ENCODE measurements at places on chromosomes 3 and 15. TPM values are rescaled to one million over a fixed set of nuclear protein-coding genes. Genes with fewer than 3 reads are reported as not detected.

- H3K4me1 ChIP-seq: no peaks in the 10 kb centered on the region
- no peak for DNase-seq
- no peak overlapping the region for H3K27ac ChIP-seq
- no peaks in the 10 kb centered on the region for H3K36me3 ChIP-seq
- H3K27me3 ChIP-seq: no peaks in the 10 kb centered on the region
These were observed 608.1 kb upstream of the UBE2E2 start for GRCh38 chr3:22594990-22595389.

GRCh38 chr3:158809642-158810041 is 7.8 kb downstream of the MFSD1 start:
- peaks cover 27% of the 10 kb centered on the region for H3K36me3 ChIP-seq
- peak overlapping the region; percentile 76 for H3K27ac ChIP-seq
- no peaks in the 10 kb centered on the region for H3K27me3 ChIP-seq
- H3K4me3 ChIP-seq: peak overlapping the region; percentile 51
- H3K4me1 ChIP-seq: peaks cover 23% of the 10 kb centered on the region

DNA sequence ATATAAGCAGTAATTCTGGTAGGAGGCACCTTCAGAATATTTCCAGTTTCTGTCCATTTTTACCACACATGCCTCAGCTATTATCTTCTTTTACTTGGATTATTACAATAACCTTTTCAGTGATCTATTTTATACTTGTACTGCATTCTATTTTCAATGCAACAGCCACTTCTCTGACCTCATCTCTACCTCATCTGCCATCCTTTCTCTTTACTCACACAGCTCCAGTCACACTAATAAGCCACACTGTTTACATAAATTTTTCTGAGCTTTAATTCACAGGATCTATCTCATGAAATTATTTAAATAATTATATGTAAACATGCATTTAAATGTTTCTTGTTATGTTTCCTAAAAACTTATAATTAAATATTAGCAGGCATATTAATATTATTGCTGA is 47.3 kb upstream of the BCHE start:
- H3K4me1 ChIP-seq: no peaks in the 10 kb centered on the region
- no peak for DNase-seq
- no peaks in the 10 kb centered on the region for H3K27me3 ChIP-seq
- no peaks in the 10 kb centered on the region for H3K36me3 ChIP-seq
- H3K27ac ChIP-seq: no peak overlapping the region

DNA sequence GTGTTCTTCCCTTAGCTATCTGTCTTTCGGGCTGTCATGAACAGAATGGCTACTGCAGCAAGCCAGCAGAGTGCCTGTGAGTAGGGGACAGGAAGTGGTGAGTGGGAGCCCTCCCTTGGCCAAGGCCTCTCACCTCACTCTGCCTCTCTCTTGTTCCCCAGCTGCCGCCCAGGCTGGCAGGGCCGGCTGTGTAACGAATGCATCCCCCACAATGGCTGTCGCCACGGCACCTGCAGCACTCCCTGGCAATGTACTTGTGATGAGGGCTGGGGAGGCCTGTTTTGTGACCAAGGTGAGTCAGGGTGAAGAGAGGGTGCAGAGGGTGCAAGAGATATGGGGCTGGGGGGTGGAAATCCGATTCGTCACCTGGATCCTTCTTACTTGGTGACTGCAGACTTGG is 3.0 kb downstream of the DLL4 start:
- no peak overlapping the region for H3K4me3 ChIP-seq
- no peaks in the 10 kb centered on the region for H3K36me3 ChIP-seq
- no peak overlapping the region for H3K27ac ChIP-seq
- peaks cover 35% of the 10 kb centered on the region for H3K4me1 ChIP-seq

GRCh38 chr3:9957214-9957613 is 5.0 kb upstream of the PRRT3 start:
- no peaks in the 10 kb centered on the region for H3K27me3 ChIP-seq
- H3K4me1 ChIP-seq: no peaks in the 10 kb centered on the region
- H3K36me3 ChIP-seq: no peaks in the 10 kb centered on the region
- H3K27ac ChIP-seq: no peak overlapping the region

GRCh38 chr3:137224464-137224863 is 266.7 kb downstream of the IL20RB start:
- no peaks in the 10 kb centered on the region for H3K4me1 ChIP-seq
- H3K27me3 ChIP-seq: peaks cover 3% of the 10 kb centered on the region
- no peak overlapping the region for H3K27ac ChIP-seq
- no peaks in the 10 kb centered on the region for H3K36me3 ChIP-seq
- no peak for DNase-seq

DNA sequence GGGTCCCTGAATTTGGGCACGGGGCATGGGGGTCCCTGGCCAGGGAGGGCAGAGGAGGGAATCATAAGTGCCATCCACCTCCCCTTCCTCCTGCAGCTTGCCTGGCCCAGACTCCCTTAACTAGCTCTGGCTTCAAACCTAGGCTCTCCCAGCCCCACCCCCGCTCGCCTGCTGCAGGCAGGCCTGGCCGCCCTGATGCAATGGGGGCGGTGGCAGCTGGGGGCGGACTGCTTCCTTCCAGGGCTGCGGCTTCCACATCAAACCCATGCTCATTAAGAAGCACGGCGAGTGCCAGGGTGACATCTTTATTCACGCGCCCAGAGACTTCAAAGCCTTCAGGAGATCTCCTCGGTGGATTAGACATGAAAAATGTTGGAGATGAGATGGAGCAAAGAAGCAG is 123.1 kb downstream of the TPRA1 start:
- DNase-seq: no peak
- no peaks in the 10 kb centered on the region for H3K36me3 ChIP-seq
- H3K4me1 ChIP-seq: no peaks in the 10 kb centered on the region
- H3K27me3 ChIP-seq: peaks cover 2% of the 10 kb centered on the region

DNA sequence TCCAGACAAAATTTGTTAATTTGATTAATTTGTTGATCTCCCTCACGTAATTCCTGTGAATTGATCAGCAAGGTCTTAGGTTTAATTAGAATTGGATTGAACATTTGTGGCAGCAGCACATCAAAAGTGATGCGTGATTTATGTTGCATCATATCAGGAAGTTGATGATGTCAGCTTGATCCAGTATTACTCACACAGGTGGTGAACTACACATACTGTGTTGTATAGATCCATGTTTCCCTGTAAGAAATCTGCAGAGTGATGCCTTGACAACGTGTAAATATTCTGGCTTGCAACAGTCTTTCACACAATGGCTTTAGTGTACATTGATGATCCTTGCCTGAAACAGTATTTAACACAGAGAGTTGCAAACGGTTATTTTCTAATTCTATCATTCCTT is 200.4 kb downstream of the ADAMTSL3 start:
- H3K4me1 ChIP-seq: no peaks in the 10 kb centered on the region
- no peak overlapping the region for H3K27ac ChIP-seq
- H3K36me3 ChIP-seq: no peaks in the 10 kb centered on the region
- peaks cover 3% of the 10 kb centered on the region for H3K27me3 ChIP-seq

- DNase-seq: no peak
- no peaks in the 10 kb centered on the region for H3K36me3 ChIP-seq
- H3K27ac ChIP-seq: no peak overlapping the region
- no peak overlapping the region for H3K4me3 ChIP-seq
- H3K27me3 ChIP-seq: no peaks in the 10 kb centered on the region
- no peaks in the 10 kb centered on the region for H3K4me1 ChIP-seq
These were observed 18.4 kb downstream of the MEIS2 start for GRCh38 chr15:37081983-37082382.

DNA sequence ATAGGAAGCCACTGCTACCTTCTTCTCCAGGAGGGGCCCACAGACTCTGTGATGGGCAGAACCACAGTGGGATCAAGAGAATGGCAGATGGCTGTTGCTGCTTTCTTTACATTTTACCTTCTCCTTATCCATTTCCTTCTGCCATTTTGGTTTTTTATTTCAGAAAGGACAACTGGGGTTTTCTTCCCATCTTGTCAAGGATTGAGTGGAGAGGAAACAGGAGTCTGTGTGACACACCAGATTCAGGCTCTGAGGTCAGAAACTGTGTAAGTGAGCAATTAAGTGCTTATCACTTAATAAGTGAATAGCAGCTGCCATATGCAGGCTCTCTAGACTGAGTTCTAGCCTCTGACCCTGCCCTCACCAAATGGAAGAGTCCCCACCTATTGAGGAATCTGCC is 47.3 kb downstream of the ITGB5 start:
- no peak for DNase-seq
- peaks cover 31% of the 10 kb centered on the region for H3K27me3 ChIP-seq
- H3K4me1 ChIP-seq: peaks cover 9% of the 10 kb centered on the region

GRCh38 chr15:88707771-88708654 is 69.2 kb downstream of the ISG20 start:
- DNase-seq: no peak
- no peak overlapping the region for H3K27ac ChIP-seq
- H3K4me1 ChIP-seq: peaks cover 16% of the 10 kb centered on the region
- H3K36me3 ChIP-seq: no peaks in the 10 kb centered on the region
- no peak overlapping the region for H3K4me3 ChIP-seq

GRCh38 chr3:119550192-119550910 is 9.1 kb downstream of the CD80 start:
- H3K4me3 ChIP-seq: no peak overlapping the region
- no peaks in the 10 kb centered on the region for H3K27me3 ChIP-seq
- no peak overlapping the region for H3K27ac ChIP-seq
- H3K4me1 ChIP-seq: peaks cover 10% of the 10 kb centered on the region
- no peak for DNase-seq

GRCh38 chr3:145370870-145371269 is 790.1 kb downstream of the PLOD2 start:
- no peak for DNase-seq
- no peak overlapping the region for H3K4me3 ChIP-seq
- H3K4me1 ChIP-seq: no peaks in the 10 kb centered on the region

DNA sequence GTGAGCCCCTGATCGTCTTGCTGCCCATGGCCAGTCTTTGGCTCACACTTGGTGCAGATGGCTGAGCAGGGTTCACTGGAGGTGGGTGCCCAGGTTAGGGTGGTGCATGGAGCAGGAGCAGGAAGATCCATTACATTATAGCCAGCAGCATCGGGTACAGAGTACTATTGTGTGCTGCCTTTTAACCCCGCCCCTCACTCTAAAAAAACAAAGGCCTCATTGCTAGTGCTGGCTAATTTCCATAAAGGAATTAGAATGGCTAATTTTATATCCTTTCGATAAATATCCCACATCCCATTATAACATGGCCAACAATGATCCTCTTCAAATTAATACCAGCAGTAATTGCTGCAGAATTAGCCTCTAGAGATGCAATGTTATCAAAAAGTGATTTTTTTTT is 45.8 kb upstream of the PPP4R2 start:
- DNase-seq: no peak
- H3K4me1 ChIP-seq: peaks cover 11% of the 10 kb centered on the region
- H3K4me3 ChIP-seq: no peak overlapping the region
- peaks cover 9% of the 10 kb centered on the region for H3K27me3 ChIP-seq
- no peaks in the 10 kb centered on the region for H3K36me3 ChIP-seq
- H3K27ac ChIP-seq: no peak overlapping the region

DNA sequence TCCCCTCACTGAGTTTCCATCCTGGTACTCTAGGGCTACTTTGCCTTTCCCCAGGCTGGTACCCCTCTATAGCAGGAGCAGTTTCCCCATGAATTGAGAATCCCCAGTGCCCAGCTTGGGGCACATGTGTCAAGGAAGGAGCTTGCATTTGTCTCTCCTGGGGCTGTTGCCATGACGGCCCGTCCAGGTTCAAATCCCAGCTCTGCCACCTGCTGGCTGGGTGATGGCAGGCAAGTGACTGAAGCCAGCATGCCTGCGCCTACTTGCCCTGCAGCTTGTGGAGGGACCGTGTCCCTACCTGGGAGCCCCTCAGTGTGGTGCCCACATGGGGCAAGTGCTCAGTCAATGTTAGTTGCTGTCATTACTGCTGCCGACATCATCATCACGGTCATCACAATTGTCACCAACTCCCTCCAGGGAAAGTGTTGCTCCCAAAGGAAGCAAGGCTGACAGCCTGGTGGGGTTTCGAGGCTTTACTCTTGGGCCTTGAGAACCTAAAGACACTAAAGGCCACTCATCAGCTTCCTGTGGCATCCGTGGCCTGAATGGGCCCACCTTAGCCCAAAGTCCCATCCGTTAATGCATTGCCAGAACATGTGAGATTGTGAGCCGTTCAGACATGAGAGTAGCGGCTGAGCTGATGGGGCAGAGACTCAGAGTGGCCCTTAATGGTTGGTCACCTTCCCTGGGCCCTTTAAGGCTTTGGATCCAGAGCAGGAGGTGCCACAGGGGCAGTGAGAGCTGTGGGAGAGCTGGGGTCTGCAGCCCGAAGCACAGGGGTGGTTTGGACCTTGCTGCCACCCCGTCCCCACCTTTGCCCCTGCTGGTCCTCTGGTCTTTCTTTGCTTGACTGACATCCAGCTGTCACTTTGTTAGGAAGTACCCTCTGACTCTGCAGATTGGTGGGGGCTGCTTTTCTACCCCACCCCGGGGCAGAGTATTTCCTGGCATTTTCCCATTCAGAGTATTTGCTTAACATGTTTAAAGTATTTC is 144.4 kb downstream of the DNAJB8 start:
- no peak overlapping the region for H3K27ac ChIP-seq
- H3K27me3 ChIP-seq: no peaks in the 10 kb centered on the region
- H3K4me3 ChIP-seq: no peak overlapping the region

DNA sequence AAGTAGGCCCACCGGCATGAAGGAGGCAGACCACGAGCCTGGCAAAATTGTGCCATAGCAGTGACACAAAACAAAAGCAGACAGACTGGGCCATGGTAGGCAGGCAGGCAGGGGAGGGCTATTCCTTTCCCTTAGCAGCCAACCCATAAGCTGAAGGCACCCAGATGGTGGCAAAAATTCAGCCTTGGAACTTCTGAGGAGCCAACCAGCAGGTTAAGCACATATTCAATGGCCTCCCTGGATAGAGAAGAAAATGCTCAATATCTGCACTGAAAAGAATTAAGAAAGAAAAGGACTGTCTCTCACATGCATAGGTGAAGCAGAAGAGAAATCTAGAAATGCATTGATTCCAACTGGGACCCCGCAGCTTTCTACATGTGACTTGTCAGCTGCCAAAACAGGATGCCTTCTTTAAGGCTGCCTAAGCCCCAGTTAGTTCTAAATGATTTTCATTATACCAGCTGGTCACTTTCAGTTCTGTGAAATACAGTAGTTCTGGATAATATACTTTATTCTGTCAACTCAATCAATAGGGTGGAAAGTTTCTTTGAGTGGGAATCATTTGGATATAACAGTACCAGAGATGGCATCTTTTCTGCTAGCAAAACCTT is 2.7 kb downstream of the PRICKLE2 start:
- DNase-seq: no peak
- no peak overlapping the region for H3K27ac ChIP-seq
- no peaks in the 10 kb centered on the region for H3K27me3 ChIP-seq

The GALNT15 gene
- not detected for total RNA-seq

The GOLGA8O gene
- 3.3 TPM for total RNA-seq

The TWF2 gene
- total RNA-seq: 98.6 TPM

The INTS14 gene
- 53.3 TPM for total RNA-seq

The SLC28A2 gene
- total RNA-seq: not detected

The CMTM7 gene
- total RNA-seq: 59.7 TPM

The AADAC gene
- not detected for total RNA-seq

The GPR176 gene
- 0.34 TPM for total RNA-seq

The PLCD1 gene
- 4.3 TPM for total RNA-seq

The INKA1 gene
- 1.3 TPM for total RNA-seq

The RMDN3 gene
- total RNA-seq: 39.0 TPM

The WDR82 gene
- 107 TPM for total RNA-seq

The TM4SF18 gene
- not detected for total RNA-seq

The SERINC4 gene
- 0.39 TPM for total RNA-seq
